ENCODE measurements at places on chromosomes 6 and 20.

DNA sequence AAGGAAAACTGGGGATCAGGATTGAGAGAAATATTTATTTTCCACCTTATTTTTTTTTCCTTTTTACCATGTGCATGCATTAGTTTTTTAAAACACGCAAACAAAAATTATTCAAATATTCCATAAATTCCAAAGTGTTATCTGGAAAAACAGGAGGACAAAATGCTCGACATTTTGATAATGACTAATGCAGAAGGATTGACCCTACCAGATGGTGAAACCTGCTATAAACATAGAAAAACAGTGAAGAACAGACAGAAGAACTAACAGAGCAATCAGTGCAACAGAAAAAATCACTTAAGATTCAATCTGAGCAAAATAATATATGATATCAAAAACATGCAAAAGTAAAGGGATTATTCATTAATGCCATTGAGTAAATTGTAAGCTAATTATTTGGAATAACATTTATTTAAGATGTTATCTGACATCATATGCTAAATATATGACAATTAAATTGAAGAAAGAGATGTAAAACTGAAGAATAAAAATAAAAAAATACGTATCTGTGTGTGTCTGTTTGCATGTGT lies 218.4 kb downstream of the LMBRD1 start:
- no peak for DNase-seq

GRCh38 chr6:170011204-170012036 lies 260.0 kb downstream of the ERMARD start:
- no peak for DNase-seq

DNA sequence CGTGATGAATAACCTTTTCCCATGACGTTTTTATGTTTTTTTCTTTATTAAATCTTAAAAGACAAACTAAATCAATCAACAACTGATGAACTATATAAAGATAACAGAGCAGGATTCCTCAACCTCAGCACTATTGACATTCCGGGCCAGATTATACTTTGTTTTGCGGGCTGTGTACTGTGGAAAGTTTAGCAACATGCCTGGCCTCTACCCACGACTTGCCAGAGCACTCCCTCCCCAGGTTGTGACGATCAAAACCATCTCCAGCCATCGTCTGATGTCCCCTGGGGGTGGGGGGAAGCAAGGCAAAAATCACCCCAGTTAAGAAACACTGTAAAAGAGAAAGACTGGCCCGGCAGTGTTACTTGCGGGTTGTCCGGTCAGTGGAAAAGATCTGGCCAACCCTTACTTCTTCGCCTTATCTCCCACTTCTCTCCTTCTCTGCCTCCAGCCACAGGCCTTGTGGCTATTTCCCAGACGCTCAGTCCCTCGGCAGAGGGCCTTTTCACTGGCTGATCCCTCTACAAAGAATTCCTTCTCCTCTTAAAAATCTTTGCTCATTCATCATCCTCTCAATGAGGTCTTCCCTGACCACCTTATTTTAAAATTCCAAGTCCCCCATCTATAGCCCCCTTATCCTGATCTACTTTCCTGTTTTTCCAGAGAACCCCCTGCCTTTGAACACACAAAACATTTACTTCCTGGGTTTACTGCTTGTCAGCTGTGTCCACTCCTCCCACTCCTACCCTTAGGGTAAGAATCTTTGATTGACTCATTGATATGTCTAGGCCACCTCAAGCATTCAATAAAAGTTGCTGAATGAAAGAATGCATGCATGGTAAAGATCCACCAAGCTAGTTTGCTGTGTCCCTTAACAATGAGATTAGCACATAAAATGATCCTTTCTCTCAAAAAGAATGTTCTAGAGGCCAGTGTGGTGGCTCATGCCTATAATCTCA lies 14.7 kb upstream of the RAB22A start:
- no peak for DNase-seq

DNA sequence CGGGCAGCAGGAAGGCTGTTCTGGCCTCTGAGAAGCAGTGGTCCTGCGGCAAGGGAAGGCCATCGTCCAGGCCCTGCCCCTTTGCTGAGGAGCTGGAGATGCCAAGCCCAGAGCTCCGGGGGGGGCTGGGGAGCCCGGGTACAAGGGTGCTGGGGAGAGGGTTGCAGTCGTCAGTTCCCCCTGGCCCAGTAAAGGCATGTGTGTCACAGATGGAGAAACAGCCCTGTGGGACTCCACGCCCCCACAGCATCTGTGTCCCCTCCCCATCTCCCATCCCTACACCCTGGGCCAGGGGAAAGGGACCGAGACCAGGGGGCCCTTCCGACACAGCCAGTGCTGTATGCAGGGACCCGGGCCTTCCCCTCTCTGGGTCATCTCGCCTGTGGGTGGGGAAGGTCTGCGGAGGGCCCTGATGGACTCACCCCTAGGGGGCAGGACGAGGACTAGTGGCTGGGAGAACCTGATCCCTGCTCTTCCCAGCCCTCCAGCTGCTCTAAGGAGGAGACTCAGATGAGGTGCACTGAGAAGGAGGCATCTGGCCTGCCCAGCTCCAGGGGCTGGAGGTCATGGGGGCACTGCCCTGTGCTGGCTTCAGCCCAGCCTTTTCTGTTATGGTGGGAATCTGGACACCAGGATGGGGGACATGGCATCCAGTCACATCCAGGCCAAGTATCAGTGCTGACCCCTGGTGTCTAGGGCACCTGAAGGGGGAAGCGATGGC lies 609 bp downstream of the MYL9 start:
- peak; percentile 13 for DNase-seq

- DNase-seq, result peak; percentile 46
These were observed 191.1 kb downstream of the TAF4 start for GRCh38 chr20:61874421-61875068.

DNA sequence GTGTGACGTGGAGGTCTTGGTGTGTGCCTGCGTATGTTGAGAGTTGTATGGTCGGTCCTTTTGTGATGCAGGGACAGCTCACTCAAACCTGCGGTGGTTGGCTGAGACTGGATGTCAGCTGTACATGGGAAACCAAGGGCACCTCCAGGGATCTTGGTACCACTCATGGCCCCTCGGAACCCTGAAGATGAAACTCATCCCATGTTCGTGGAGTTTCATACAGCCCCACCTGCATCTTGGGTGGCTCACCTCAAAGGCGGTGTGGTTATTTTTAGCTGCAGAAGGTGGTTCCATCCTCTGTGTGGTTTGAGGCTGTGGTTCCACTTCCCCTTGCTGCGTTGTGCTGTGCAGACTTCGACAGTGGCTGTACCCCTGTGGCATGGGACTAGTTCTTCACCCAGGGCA lies 52.6 kb upstream of the SLC22A1 start:
- no peak for DNase-seq

DNA sequence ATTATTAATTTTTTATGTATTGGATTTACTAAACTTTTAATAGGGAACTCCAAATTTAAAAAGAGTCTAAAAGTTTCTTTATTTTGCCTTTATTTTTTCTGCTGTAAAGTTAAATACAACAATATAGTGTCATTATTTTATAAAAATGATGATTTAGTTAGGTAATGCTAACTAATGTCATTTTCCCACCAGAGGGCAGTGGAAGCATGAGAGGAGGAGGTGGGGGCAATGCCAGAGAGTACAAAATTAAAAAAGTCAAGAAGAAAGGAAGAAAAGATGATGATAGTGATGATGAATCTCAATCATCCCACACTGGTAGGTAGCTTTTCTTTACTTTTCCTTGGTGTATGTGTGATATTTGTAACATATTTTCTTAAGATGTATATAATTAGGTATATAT lies 20.2 kb upstream of the FHL5 start:
- peak; percentile 16 for DNase-seq

- no peak for DNase-seq
These were observed 79.8 kb upstream of the LOC128125822 start for GRCh38 chr6:63492476-63492875.

DNA sequence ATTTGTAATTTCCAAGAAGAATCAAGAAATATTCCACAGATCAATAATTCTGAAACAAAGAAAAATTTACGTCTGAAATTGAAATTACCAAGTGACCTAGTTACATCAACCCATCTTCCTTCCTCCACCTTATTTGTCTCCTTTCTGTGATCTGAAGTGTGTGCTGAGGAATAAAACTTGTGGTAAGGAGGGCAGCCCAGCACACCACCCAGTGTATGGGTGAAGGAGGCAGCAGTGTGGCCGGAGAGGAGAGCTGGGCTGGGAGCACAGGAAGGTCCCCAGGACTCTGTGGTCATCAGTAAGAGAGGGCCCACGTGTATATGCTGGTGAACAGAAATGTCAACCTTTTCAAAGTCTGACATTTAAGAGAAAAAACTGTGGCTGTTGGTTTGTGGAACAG lies 11.3 kb upstream of the CCR6 start:
- DNase-seq, result no peak

DNA sequence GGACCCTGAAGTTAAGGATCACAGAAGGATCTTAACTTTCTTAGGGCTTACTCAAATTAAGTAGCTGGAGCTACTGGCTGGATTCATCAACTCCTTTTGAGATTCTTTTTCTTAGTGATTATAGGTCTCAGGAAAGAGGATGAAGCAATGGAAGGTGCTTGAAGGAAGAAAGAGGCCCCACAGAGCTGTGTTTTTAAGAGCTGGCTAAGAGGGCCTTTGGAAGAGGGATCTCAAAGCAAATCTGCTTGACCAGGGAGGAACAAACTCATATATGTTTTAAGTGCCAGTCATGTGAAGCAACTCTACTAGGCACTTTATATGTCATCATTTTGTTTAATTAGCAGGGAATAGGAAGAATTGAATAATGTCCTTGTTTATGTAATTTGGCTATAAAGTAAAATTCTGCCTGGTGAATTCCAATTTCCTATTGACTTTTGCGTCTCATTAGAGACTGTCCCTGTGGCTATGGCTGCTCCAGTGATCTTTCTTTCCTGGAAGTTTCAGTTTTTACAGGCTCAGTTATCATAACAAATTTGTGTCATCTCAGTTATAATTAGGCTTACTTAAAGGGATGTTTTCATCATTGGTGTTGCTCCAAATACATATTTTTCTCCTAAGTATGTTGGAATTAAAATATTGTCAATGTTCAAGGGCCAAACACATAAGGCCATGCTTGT lies 222.8 kb upstream of the CITED2 start:
- DNase-seq, result no peak

- no peak for DNase-seq
These were observed 246.0 kb upstream of the TENT5A start for GRCh38 chr6:81998432-81998831.

GRCh38 chr6:157075549-157076450 lies 247.5 kb downstream of the TMEM242 start:
- no peak for DNase-seq

- peak; percentile 75 for DNase-seq
These were observed 33.0 kb downstream of the RRBP1 start for GRCh38 chr20:17648791-17649730.

DNA sequence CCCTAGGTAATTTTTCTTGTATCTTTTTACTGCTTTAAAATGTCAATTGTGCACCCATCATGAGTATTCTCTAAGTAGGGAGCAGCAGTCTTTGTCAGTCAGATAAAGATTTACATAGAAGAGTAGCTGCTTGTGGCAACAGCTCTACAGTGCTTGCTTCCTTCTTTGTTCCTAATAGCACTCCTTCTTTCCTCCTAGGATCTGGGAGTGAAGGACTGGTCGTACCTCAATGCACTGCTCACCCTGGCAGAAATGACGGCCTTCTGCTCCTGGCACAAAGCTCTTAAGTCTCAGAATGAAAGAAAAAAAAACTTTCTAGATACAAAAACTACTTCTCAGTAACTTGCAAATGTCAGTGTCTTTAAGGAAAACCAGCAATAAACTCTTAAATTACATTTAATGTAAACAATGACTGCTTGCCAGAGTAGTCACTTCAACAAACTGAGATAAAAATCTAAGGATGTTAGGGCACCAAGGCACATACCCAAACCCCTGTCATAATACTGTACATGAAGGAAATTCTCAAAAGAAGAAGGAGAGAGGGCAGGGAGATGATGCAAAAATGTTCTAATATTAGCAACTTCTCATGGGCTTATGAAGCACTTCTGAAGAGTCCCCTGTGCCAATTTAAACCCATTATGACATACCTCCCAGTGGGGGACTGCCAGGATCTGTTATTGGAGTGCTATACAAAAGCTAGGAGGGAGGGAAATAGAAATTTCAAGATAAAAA lies 34.0 kb downstream of the NCOA6 start:
- peak; percentile 19 for DNase-seq
